ENCODE measurements at places on chromosomes 7 and 10. TPM values are rescaled to one million over a fixed set of nuclear protein-coding genes. Genes with fewer than 3 reads are reported as not detected.

Gene MACC1
- total RNA-seq, result 0.08 TPM

Gene OR2A1
- not detected for total RNA-seq

Gene ENTPD1
- 0.30 TPM for total RNA-seq

Gene CPN1
- total RNA-seq, result not detected

Gene MYL10
- total RNA-seq, result 4.1 TPM

Gene FFAR4
- not detected for total RNA-seq

Gene SH2D4B
- total RNA-seq, result not detected

Gene CCL24
- total RNA-seq, result not detected
